ENCODE measurements at places on chromosomes 1 and 21.

- DNase-seq, result no peak
Measured at GRCh38 chr1:81314513-81315233, 486.1 kb upstream of the ADGRL2 start.

- no peak for DNase-seq
Measured at GRCh38 chr1:153349363-153350320, 1.0 kb upstream of the PGLYRP4 start.

DNA sequence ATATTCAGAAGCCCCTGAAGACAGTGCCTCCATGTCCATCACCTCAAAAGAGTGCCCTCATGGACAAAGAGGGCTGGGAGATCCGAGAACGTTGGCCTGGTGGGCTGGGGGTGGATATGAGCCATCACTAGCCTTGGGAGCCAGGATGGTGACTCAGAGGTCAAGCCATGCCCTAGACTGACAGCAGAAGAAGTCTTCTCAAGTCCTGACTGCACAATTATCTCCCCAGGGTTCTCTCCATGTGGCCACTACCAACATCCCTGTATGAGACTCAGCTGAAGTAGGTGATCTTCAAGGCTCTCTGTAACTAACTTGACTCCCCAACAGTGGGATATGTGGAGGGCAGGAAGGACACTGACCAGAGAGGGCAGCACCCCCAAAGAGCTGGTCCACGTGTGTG, 7.1 kb upstream of the USF1 start:
- peak; percentile 49 for DNase-seq

GRCh38 chr1:174726167-174726879, 273.4 kb upstream of the CACYBP start:
- DNase-seq, result peak; percentile 21

- no peak for DNase-seq
Measured at GRCh38 chr1:208479435-208479834, 235.3 kb upstream of the PLXNA2 start.

GRCh38 chr21:32858628-32859027, 87.1 kb upstream of the PAXBP1 start:
- no peak for DNase-seq

DNA sequence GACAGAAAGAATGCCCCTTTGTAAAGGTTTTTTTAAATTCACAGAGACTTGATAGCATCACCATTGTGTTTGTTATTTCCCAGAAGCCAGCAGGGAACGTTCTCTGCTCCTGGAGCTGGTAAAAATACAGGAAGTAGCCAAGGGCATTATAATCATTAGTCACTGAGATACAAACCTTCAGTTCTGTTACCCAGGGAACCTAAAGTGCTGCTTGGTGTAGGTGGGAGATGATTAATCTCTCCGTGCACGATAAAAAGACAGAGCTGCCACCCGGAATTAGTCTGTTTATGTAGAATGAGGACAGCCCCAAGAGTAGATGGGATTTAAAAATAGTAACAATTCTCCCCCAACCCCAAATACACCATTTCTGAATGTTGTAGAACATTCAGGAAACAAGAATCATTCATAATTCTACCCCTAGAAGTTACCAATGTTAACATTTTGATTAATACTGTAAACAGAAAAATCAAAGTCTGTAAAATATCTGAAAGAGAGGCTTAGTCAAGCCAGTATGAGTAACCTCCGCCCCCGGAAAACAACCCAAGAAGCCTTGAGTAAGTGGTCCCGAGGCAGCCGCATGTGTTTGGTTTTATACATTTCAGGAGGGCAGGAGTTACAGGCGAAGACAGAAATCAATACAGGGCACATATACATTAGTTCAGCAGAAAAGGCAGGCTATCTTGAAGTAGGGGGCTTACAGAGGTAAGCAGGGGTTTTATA, 45.3 kb upstream of the CTBS start:
- DNase-seq, result peak; percentile 77

- peak; percentile 35 for DNase-seq
Measured at GRCh38 chr1:212637902-212638301, 29.3 kb downstream of the ATF3 start.

DNA sequence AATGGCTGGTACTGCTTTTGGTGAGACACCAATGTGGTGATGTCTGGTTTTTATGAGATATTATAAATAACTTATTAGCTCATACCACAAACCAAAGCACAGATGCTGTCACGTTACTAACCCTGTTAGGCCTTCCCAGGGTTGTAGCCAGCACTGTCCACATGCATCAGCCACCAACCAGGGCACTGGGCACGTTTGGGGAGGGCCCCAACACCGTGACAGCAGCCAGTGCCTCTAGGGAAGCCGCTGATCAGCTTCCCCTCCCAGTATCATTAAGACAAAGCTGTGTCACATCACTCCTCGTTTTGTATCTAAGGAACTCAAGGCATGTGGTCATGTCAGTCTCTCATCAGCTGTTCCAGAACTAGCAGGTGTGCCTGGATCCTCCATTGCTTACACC, 13.9 kb downstream of the URB1 start:
- peak; percentile 8 for DNase-seq

DNA sequence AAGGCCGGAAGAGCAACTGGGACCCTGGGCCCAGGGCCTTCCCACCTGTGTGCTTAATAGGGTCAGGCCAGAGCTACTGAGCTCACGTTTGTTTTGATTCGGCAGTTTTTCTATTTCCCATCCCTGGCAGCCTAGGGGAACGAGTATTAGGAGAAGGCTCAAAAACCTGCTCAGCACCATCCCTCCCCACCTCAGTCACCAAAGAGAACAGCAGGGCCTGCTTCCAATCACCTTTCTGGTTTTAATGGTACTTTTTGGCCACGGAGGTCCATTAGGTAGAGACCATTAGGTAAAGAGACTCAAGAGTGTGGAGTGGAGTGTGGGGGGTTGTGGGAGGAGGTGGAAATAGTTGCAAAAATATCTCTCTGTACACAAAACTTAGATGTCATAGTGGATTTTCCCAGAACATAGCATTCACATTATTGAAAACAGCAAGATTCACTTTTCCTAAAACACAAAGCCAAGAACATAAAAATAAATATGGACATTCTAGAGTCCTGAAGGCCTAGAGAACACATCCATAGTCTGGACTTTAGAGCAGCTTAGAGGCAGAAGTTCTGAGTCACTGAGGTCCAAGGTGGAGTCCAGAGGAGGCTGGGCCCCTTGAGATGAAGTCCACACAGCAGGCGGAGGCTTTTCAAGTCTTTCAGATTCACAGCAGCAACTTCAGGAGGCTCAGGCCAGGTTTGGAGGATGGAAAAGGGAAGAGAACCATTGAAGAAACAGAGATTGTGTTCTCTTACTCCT, 19.5 kb downstream of the NUAK2 start:
- DNase-seq, result peak; percentile 66

DNA sequence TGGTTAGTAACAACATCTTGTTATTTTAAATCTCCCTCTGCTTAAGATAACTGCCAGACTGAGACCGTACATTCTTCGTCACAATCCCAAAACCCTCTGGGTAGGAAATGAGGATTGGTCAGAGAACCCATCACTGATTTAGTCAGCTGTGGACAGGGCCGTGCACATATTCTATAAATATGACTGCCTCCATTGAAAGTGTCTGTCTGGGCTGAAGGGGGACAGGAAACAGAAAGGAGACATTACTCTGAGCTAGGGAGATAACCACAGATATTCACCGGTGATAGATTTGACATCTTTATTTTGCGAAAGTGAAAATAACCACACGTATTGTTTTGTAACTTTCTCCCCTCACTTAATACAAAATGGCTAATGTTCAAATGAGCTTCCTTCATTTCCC, 36.9 kb upstream of the ST6GALNAC5 start:
- DNase-seq, result no peak

DNA sequence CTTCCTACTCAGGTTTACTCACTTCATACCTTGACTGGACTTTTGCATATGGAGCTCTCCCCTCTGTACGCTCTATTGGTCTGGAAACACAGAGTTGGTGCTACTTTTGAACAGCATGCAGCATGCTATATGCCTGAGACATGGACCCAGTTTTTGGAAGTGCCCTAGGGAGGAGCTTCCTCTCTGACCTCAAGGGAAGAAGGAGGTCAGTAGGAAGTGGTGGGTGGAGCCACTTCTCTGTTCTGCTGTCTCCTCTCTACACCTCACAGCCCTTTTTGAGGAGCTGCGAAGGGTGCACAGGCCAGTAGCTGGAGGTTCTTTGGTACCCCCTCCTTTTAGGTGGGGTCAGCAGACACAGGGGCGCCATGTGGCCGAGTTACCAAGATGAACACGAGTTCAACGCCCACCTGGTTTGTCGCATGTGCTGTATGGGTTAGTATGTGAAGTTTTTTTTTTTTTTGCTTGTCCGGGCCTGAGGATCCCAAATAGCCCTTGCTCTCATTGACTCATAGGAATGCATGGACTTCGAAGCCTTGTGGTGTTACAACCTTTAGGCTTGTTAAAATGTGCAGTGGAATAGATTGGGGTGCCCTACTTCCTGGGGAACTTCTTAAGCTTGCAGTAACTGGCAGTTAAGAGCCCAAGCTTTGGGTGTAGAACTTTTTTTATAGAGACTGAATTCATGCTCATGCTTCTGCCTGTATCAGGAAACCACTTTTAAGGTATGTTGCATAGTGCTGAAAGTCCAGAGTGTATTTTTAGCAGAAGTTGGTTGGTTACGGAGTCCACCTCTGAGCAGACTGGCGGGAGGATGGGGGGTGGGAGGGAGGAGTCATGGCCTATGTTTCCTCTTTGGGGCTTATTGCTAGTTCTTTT, 10.7 kb downstream of the MACF1 start:
- DNase-seq, result peak; percentile 46

- peak; percentile 67 for DNase-seq
Measured at GRCh38 chr1:157156058-157156541, 17.9 kb upstream of the ETV3 start.

- DNase-seq, result peak; percentile 95
Measured at GRCh38 chr1:42941640-42942330, 16.9 kb downstream of the SLC2A1 start.

GRCh38 chr1:30901798-30902581, 6.6 kb downstream of the SDC3 start:
- DNase-seq, result no peak

DNA sequence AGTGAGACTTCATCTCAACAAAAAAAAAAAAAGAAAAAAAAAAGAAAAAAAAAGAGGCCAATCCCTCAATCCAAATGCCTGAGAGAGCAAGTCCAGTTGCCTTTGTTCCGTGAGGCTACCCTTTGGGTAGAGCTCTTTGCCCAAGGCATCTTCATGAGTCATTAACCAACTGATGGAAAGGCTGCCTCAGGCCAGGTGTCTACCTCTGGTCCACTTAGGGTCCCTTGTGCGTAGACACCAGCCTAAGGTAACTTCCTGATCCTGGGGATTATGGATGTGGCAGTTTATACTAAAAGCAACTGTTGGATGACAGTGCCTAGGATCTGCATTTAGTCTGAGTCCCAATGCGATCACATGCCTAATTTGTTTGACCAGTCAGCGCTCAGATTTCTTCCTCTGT, 20.7 kb upstream of the ZNF326 start:
- DNase-seq, result no peak

DNA sequence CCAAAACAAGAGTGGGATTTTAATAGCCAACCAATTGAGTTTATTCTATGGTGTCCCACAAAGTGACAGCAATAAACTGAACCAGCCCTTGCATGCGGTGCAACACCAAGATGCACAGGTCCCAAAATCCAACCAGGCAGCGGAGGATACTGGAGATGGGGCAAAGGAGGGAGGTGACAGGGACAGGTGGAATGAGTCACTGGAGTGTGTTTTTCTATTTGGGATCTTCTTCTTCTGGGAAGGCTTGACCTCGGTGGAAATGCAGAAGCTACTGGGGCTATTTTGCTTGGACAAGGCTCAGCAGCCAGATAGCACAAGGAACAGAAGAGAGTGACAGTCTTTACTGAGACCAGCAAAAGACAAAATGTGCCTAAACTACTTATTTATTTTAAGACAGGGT, 97.5 kb downstream of the PLXNA2 start:
- DNase-seq, result no peak

Measured in EL (cell line).